ENCODE measurements at places on chromosomes 11 and 22.
A peak's percentile ranks its signal among the peaks of the same experiment; 100 is the strongest.

DNA sequence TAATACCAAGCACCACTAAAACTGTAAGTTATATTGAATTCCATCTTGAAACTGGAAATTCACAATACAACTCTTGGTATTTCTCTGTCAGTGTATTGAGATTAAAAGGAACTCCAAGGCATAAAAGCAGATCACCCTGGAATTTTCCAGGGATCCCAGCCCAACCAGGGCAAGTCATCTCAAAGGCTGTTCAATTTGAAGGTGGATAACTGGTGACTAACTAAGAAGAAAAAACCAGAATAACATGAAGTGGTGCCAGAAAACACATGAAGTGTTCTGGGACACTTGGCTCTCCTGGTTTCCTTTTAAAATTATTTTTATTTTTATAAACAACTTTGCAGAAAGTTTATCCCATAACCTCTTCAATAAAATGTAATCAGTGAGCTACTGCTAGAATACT, 7.8 kb upstream of the BMAL1 start:
- no peak for DNase-seq

GRCh38 chr11:83191986-83192385, 1.5 kb upstream of the ANKRD42 start:
- no peak for DNase-seq

DNA sequence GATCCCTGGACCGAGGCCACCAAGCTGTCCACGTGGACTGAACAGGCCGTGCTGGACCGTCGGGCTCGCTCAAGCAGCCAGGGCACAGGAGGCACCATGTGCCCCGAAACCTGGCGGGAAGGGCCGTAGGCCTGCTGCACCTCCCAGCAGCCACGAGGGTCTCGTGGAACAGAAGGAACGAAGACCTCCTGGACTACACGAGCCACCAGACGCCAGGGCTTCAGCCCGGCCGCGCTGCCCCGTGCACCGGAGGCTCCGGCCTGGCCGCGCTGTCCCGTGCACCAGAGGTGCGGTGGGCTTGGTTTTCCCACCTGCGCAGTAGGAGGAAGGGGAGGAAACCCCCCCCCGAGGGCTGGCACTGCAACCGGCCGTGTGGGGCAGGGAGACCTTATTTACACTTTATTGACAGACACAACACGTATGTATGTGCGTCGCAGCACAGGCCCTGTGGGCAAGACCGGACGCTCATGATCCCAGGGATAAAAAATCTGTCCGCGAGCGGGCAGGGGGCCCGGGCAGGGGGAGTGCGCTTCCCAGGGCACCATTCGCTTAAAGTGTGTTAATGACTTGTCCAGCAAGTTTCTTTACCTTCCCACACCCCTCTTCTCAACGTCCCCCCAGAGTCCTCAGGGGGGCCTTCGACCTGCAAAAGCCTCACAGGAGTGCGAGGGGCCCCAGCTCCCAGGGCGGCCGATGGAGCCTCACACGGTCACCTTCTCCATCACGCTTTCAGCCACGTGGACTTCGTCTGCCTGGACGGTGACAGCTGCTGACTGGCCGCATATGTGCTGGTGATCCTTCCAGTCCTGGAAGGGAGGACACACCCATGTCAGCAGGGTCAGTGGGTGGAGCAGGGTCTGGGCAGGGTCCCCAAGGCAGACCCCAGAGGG, 7.0 kb downstream of the DRD4 start:
- DNase-seq, result no peak

DNA sequence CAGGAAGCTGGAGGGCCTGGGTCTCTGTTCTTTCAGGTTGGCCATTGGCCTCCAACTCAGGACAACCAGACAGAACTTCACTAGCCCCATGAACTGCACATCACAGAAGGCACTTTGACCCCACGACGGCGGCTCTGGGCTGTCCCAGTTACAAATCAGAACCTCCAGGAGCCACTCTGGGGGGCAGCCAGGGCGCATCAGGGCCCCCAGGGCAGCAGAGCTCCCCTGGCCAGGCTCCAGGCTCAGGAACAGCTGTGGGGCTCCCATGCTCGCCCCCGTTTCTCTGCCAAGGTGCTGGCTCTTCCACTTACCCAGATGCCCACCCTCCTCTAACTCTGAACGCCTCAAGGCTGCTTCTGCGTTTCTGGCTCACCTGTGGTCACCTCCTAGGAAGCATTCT, 25.5 kb downstream of the TOLLIP start:
- DNase-seq, result no peak

GRCh38 chr11:96207459-96208449, 135.2 kb downstream of the MAML2 start:
- no peak for DNase-seq

DNA sequence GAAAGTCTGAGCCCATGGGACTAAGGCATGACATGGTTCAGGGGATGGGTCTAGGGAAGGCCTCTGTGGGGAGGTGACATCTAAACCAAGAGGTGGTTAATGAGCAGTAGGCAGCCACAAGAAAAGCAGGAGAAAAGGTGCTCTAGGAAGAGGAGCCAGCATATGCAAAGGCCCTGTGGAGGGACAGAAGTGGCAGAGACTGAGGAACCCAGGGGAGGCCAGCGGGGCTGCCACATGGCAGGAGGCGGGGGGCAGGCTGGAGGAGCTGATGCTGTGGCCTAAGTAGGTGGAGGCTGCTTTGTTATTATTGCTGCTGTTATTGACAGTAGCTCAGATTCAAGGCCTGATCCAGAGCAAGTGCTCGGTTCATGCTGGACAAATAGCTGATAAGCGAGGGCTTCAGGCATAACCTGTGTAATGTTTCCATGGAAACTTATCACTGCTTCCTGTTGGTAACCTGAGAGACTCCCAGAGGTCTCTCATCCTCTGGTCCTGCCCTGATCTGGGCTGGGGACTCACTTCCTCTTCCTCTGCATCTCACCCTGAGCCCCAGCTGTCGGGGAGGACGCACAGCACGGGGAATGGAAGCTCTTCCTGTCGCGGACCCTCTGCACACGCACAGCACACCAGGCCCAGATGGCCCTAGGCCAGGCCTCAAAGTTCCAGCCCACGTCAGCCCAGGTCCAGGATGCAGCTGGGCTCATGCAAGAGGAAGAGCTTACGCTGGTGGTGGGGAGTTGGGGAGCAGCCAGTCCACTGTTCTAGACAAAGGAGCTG, 75.2 kb upstream of the TP53I11 start:
- peak; percentile 7 for DNase-seq

- no peak for DNase-seq
Observed at GRCh38 chr22:49084206-49084605, 743.5 kb downstream of the BRD1 start.

DNA sequence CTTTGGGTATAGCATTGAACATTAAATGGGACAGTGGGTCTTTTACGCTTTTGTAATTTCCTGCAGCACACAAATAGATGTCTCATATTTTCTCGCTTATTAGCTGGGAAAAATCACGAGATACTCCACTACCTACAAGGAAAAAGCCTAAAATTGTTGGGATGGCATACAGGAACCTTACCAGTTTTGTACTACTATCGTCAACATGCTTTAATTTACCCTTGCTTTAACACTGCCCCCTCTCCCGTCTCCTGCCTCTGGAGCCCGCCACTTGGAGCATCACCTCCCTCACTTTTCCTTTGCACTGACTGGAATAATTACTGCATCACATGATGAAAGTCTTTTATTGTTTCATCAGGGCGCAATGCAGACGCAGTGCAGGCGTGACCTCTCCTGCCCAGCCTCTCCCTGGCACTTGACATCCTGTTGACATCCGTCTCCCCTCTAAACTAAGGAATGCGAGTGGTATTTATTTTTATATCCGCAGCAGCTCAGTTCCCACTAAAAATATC, 1.0 kb upstream of the FNBP4 start:
- peak; percentile 81 for DNase-seq

DNA sequence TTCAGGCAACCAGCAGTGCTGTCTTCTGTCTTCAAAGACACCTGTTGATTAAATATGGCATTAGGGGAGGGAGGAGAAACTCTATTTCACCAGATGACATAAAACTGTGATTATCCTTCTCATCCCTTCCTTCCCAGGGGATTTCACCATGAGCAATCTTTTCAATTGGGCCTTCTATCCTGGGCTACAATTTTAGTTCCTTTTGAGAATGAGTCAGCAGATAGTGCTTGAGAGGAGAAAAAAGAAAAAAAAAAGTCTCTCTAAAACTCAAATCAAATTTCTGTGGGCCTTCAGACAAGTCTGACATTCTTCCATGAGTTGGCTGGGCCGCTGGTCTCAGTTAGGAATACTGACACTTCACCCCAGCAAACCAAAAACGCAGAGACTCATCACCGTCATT, 7.2 kb downstream of the FLI1 start:
- no peak for DNase-seq

- no peak for DNase-seq
Observed at GRCh38 chr11:6670202-6670830, 12.8 kb downstream of the MRPL17 start.

DNA sequence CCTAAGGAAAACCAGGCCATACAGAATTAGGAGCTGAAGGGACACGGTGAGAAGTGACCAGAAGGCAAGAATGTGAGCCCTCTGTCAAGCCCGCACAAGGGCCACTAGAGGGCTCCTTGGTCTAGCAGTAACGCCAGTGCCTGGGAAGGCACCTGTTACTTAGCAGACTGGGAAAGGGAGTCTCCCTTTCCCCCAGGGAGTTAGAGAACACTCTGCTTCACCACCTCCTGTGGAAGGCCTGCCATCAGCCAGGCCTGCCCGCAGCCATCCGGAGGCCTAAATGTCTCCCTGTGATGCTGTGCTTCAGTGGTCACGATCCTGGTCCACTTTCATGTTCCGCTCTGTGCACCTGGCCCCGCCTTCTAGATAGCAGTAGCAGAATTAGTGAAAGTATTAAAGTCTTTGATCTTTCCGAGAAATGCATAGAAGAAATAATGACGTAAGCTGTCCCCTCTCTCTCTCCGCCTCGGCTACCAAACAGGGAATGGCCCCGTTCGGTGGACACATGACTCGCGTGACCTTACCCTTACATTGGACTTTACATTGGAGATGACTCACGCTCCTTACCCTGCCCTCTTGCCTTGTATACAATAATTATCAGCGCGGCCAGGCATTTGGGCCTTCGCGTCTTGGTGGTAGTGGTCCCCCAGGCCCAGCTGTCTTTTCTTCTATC, 10.7 kb upstream of the GSTP1 start:
- DNase-seq, result no peak

DNA sequence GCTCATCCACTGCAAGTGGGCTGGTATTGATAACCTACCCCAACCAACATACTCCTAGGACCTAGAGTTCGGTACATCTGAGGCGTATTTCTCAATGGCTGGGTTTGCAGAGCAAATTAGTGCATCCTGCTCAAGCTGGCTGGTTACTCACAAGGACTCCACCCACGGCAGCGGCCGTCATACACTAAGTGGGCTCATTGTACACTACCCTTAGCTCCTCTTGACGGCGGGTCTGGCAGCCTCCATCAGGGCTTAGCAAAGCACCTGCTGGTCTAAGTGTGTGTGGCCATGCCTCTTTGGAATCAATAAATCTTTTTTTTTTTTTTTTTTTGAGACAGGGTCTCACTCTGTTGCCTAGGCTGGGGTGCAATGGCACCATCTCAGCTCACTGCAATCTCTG, 20.2 kb upstream of the KCNJ11 start:
- DNase-seq, result no peak

DNA sequence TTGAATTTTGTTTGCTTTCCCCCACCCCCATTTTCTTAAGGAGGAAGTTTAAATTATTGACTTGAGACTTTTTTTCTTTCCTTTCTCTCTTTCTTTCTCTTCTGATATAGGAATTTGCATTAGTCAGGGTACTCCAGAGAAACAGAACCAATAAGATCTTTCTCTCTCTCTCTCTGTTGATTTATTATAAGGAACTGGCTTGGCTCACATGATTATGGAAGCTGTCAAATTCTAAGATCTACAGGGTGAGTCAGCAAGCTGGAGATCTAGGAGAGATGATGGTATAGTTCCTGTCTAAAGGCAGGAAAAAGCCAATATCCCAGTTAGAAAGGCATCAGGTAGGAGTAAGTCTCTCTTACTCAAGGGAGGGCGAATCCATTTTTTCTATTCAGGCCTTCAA, 64.0 kb downstream of the CCDC81 start:
- no peak for DNase-seq

GRCh38 chr11:47715082-47715669, at the start of gene AGBL2:
TSS of gene AGBL2 (minus strand) at chr11:47715369. CDS start at chr11:47714650, 719 bp downstream.
- peak; percentile 46 for DNase-seq

DNA sequence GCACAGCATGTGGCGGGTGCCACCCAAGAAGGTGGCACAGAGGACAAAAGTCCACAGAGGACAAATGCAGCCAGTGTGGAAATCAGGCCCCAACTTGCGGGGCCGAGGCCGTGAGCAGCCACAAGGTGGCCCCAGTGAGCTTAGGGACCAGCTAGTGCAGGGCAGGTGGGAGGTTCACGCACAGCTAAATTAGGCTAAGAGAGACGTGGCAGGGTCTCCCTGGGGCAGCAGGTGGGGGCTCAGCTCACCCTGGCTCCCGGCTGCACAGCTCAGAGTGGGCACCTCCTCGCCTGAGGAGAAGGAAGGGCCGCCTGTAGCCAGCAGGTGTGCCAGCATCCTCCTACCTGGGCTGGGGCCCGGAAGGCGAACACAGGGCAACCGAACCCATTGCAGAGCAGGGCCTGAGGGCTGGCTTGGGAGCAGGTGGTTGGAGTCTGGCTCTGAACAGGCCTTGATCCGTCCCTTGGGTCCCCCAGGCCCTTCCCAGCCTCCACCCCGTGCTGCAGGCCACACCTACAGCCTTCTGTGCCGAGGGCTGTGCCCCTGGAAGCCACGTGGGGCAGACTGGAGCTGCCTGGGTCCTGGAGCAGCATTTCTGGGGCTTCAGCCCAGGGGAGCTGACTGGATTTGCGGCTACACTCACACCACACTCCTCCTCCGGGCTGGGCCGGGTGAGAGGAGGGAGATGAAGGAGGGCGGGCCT, 26.1 kb upstream of the CELSR1 start:
- DNase-seq, result peak; percentile 2

- DNase-seq, result no peak
Observed at GRCh38 chr11:103959279-103959942, 77.0 kb upstream of the DDI1 start.

GRCh38 chr11:83639995-83640758, 354.0 kb upstream of the CCDC90B start:
- DNase-seq, result peak; percentile 60

DNA sequence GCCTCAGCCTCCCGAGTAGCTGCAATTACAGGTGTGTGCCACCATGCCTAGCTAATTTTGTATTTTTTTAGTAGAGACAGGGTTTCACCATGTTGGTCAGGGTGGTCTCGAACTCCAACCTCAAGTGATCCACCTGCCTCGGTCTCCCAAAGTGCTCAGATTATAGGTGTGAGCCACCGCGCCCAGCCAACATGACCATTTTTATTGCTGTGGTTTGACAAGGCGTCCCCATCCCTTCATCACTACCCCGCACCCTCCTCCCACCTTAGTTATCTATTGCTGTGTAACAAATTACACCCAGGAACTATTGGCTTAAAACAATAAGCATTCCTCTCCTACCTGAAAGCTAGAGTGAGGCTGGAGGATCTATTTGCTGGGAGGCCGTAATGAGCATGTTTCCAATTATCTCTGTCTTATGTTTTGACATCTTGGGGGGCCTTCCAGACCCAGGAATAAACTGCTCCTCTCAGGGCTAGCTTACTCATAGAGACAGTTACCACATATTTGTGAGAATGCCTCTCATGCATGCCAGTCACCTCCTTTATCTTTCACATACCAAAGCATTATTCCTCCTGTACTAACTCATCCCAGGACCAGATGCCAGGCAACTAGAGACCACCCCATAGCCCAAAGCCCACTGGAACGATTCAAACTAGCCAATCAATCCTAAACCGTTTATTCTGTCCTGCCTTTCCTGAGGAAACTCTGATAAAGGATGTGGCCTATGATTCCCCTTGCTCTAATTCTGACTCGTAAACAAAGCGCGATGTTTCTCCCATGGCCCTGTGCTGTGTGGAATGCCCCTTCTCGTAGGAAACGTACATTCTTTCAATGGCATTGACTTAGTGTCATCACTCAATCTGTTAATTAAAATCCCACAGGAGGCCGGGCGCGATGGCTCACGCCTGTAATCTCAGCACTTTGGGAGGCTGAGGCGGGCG, 19.4 kb downstream of the SNU13 start:
- DNase-seq, result no peak
